Large intestine (tissue), 12 donors: ENCODE measurements at places on chromosomes 3 and 15.

DNA sequence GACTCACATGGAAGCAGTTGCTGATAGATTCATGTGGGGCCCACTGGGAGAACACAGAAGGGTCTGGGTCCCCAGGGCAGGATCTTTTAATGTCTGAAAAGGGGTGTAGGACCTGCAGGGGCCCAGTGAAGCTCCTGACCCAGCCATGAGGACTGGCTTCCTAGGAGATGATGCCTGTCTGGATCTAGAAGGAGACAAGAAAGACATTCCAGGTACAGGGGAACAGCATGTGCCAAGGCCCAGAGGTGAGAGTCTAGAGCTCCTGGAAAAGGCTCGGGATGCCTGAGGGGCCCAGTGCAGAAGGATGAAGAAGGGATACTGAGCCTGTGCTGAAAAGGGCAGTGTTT, 4.7 kb upstream of the SEMA3F start:
- no peak for DNase-seq

DNA sequence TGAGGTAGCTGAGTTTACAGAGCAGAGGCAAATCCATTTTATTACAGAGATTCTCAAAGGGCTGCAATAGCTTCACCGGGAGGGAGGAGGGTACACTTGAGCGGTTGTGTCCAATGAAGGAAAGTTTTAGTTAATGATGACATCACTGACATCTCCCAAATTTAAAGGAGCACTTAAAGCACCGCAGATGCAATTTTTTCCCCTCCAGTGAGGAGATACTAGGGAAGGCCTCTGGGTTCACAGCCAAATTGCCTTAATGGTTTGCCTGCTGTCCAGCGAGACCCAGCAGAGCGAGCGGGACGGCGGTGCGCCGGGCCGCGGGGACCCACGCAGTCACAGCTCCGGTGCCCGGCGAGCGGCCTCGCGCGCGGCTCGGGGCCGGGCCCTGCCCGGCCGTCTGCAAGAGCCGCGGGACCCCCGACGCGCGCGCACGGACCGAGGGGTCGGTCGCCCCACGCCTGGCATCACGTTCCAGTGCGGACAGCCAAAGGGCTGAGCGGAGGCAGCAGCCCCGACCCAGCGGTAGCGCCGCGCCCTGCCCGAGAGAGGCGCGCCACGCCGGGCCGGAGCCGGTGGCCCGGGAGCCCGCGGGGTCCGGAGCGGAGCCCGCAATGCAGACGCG, 160.5 kb upstream of the CHRNA7 start:
- no peak for DNase-seq

- DNase-seq, result no peak
Measured at GRCh38 chr15:29429584-29429983, 160.0 kb upstream of the NSMCE3 start.

GRCh38 chr3:104676241-104676640, 690.5 kb upstream of the ALCAM start:
- DNase-seq, result no peak

DNA sequence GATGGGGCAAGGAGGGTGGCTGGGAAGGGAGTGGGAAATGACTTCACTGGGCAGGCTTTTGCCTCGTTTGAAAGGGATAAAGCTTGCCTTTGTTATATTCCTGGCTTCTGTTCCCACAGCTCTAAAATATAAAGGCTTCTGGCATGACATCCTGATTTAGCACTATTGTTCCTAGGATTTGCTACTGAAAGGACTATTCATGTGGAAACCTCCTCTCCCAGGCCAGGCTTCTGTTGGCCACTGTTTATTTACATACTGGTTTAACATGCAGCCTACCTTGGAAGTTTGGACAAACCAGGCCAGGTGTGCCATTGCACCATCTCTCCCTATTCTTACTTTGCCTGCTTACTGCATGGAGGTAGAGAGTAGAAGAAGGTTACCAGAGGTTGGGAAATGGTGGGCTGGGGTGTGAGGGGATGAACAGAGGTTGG, 2.4 kb upstream of the LMCD1 start:
- no peak for DNase-seq

- DNase-seq, result no peak
Measured at GRCh38 chr3:99678896-99679295, 40.5 kb downstream of the COL8A1 start.

DNA sequence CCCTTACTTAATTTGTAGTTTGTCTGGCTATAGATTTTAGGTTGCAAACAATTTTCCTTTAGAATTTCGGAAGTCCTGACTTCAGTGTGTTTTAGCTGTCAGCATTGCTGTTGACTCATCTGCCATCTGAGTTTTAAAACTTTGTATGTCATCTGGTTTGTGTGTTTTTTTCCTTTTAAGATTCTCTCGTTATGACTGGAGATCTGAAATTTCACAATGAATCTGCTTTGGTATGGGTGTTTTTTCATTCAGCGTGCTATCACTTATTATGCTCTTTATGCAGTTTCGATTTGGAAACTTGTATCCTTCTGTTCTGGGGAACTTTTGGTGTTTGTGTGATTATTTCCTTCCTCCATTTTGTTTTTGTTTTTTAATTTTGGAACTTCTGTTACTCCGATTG, 53.7 kb upstream of the ZNF280D start:
- no peak for DNase-seq

DNA sequence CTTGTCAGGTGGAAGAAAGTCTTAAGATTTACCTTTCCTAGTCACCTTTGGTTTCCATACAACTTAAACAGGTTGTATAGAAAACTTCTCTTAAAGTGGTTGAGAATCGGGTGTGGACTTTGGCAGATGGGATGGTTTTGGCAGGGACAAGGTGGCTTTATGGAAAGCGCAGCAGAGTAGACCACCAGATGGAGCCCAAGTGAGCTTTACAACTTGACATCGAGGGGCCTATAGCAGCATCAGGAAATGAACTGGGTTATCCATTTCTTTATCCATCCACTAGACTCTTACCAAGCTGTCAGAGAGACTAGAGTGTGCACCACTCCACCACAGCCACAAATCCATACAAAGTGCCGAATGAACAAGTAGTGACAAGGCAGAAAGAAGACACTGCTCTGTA, 85.3 kb upstream of the MBNL1 start:
- no peak for DNase-seq

DNA sequence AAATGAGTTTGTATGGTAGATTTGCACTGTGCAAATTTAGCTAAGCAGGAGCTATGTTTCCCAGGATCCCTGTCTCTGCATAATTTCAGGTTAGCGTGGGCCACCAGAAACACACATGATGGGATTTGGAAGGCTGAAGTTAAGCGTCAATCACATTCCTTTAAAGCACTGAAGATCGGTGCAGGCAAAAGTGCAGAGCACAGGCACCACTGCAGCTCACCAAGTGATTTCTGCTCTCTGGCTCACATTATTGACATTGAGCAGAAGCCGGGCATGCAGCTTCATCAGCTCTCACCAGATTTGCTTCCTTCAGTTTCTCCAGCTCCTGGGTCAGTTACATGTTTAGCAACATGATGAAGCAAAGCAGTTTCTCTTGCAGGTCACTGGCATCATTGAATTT, 256.4 kb upstream of the TGFBR2 start:
- no peak for DNase-seq

DNA sequence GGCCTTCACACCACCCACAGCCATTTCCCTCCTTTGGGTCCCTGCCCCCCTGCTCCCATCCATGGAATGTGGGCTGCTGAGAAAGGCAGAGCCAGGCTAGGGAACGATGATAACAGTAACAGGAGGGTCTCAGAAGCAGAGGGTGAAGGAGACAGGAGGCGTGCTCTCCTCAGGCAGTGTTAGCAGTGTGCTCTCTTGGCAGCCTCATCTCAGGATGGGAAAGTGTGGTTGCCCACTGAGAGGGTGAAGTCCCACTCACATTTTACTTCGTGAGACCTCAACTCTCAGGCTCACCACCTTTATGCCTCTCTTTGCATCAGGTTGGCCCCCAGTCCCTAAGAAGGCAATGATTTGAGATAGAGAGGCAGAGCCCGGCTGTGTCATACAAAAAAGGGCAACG, 24.5 kb downstream of the TIGIT start:
- DNase-seq, result no peak

DNA sequence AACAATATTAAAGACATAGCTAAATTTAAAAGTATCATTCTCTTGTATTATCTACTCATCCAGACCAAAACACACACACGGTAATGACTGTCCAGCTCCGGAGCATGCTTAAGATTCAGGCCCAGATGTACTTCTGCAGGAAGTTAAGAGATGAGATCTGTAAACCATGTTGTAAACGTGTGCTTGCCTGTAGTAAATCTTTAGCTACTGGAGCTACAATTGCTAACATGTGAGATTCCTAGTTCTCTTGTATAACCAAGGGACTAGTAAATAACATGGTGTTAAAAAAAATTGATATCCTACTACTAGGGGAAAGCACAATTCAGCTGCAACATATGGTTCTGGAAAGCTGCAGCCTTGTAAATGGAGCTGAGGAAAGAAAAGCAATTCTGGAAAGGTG, 651.7 kb upstream of the CCDC54 start:
- no peak for DNase-seq

DNA sequence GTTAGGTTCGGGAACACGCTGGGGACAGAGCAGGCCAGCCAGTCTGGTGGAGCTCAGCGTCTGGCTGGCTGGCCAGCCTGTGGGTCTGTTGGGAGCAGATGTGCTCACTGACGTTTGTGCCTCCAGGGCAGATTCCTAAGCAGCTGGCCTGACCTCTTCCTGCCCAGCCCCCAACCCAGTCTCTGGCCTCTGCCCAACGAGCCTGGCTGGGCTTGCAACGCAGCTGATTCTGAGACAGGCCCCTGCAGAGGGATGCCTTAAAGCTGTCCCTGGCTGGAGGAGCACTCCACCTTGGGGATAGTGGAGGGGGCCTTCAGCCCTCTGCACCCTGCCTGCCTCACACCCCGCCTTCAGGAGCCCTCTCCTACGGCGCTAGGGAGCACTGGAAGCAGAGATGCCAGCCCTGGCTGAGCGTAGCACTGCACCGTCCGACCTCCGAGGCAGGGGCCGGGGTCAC, 46.0 kb downstream of the KLF13 start:
- no peak for DNase-seq

GRCh38 chr3:149186721-149187120, 34.9 kb downstream of the CP start:
- no peak for DNase-seq
